Liver (tissue), 10 donors: ENCODE measurements at places on chromosomes 1 and 21.

DNA sequence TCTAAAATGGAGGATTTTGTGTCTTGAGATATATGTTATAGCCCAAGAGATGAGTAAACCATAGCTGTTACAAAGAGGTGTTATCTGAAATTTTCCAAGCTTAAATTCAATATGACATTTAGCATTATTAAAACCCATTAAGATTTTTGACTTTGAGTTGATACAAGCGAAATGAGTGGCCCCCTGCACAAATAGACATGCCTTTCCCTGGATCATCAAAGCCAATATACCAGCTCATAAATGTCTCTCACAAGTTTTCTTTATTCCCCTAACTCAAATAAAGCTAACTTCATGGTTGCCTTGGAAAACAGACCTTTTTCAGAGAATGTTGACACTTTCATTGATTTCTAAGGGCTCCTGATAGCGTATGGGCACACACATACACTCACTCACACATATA lies 55.5 kb upstream of the TIAM1 start:
- no peak for DNase-seq

GRCh38 chr1:232551386-232551785 lies 78.5 kb downstream of the SIPA1L2 start:
- DNase-seq: no peak

DNA sequence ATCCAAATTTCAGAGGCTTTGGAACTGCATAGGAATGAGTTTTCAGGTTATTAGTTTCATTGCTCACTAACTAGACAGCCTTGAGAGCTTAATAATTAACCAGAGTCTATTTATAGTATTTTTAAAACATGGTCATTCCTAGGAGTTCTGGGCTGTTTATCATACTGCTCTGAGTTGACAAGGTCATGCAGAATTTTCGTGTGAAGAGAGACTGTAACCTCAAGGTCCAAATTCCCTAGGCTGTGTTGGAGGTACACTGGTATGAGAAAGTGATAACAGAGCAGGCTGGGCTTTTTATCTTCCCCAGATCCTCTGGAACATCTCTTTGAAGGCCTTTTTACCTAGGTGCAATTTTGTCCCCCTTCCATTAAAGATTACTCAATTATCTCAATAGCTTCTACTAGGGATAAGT lies 736.3 kb downstream of the LTN1 start:
- no peak for DNase-seq

DNA sequence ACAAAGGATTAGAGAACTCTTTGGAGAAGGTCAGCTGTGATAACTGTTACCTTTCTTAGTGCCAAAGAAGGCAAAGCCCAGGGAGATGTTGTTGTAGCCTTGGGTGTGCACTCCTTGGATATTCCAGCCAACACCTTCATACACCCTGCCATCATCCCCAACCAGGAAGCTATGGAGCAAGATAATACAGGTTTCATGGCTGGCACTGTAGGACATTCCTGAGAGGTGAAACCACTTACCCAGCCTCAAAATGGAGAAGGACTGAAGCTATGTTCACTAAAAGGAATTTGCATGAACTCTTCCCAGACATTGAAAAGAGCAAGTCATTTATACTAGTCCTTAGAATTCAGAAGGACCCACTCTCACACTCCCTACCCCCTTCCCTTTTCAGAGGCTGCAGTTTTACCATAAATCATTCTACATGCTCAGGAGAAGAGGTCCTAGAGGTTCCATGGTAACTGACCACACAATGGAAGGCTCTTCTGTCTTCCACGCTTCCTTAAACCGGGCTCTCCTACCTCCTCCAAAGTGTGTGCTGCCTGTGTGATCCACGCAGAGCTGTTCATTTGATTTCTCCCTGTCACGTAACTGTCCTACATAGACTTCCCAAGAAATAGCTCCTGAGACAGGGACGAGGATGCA lies 5.5 kb downstream of the PGLYRP4 start:
- no peak for DNase-seq

DNA sequence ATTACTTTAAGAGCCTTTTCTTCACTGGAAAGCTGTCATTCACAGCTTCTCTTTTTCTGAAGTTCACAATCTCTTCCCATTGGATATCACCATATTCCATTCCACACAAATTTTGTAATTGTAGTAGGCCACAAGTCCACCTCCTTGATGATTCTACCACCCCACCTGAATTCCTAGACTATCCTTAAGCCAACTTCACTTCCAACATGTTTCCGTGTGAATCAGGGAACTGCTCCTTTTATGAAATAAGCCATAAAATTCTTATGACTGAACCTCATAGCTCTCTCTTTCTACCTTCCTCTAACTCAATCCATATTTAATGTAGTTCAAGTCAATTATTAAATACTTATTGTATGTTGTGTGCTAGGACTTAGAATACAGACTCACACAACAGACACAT lies 16.6 kb upstream of the ZRANB2 start:
- DNase-seq: no peak

DNA sequence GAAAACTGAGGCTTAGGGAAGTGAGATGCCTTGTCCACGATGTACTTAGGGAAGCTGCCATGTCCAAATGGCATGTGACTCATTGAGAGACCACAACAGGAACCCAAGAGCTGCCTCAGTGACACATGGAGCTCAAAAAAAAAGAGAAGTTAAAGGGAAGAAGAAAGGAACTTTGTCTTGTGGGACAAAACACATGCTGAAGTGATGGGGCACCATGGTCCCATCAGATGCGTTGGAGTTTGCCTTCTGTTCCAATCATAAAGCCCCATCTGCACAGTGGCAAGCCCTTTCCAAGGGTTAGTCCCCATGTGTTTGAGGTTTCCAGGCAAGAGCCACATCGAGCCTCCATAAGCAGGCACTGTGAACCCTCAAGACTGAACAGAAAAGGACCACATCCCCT lies 8.0 kb downstream of the MED8 start:
- no peak for DNase-seq

DNA sequence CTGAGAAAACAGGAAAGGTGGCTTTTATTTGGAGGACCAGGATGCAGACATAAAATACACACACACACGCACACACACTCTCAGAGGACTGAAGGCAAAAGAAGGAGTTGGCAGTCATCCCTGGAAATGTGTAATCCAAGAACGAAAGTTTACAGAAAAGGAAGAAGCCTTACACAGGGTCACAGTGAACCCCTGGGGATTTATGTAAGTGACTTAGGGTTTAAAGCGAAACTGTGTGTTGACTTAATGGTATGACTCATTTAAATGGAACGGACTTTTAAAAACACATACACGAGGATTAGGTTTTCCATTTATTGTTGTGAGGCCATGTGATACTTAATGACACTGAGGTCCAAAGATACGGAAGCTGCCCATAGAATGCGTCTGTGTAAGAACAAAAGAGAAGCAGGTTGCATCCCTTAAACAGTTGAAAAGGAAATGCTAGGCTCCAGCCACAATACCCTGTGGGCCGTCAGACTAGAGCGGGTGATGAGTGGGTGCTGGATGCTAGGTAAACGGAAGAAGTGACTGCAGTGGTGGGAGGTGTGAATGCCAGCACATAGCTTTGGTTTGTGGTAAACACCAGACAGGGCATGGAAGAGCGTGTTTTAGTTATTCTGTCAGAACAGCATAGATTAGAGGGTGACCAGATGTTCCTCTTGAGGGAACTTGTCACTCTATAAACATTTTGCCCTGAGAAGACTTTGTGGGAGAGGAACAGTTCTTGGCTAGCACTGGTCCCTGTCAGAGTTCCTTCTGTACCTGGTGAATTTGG lies 21.6 kb upstream of the BCL10 start:
- DNase-seq: no peak

DNA sequence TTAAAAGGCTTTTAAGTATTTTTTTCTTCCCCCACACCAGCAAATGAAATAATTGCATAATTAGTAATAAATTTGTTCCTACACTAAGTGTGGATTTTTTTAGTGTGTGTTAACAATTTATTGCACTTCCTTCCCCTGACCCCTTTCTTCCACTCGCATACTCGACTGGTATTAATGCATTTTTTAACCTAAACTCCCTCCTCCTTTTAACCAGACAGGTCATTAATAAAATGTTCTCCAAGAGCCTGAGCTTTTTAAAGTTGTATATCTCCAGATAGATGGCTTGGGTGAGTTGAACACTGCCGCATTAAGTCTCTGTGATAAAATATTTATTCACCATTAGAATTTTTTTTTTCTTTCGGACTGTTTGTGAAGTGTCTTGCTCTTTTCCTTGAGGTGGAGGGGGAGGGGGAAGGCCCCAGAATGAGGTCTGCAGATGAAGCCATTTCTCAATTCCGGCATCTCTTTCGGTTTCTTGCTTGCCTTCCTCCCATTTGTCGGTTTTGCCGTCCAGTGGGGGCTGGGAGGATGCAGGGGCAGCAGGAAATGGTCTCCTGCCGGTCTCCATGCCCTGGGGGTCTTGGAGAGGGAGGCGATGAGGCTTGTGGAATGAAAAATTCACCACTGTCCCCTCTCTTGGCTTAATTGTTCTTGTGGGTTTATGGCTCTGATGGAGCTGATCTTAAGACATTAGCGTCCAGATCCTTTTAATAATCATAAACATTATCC lies 64.1 kb upstream of the ACTL8 start:
- DNase-seq: no peak

- DNase-seq: no peak
These were observed 1.9 kb downstream of the OLIG2 start for GRCh38 chr21:33027401-33028286.

DNA sequence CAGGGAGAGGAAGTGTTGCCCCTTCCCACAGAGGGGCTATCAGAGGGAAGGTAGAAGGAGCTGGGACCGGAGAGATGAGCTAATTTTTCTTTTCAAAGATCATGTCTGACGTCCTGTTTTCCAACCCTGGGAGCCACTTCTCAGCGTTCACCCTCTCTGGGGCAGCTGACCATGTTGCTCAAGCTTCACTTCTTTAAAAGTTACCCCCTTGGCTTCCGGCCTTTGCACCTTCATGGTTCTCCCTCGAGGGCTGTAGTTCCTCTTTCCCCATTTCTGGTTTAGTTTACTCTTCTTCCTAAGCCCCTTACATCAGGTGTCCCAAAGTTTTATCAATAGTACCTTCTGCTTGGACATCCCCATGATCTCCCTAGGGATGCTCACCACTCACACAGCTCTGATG lies 23.8 kb upstream of the CSF1 start:
- DNase-seq: no peak

- no peak for DNase-seq
These were observed 161.3 kb downstream of the TGFBR3 start for GRCh38 chr1:91724644-91725043.

DNA sequence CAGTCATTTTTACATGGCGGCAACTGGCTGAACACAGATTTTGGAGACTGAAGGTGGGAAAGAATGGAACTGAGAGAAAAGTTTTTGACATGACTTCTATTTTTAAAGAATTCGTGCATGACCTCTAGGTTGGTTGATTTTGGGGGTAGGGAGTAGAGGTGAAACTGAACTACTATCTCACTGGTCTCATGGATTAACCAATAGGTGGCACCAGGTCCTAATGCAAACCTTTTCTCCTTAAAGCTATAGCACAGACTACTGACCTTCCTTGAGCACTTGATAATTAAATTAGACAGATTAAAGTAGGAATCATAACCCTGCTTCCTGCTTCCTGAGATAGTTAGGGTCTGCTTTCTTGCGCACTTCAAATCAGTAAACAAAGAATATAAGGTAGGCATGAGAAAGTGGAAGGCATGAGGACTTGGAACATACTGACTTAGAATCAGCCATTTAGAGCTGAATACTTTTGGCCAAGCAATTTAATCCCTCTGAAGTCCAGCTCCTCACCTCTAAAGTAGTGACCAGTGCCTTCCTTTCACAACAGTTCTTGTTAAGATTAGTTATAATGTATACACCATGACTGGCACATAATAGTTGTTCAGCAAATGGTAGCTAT lies 206.0 kb downstream of the CENPF start:
- no peak for DNase-seq

GRCh38 chr1:155944444-155944799 lies 3.0 kb downstream of the RXFP4 start:
- DNase-seq: no peak

GRCh38 chr1:167474191-167474641 lies 44.1 kb downstream of the CD247 start:
- DNase-seq: no peak

- DNase-seq: no peak
These were observed 2.0 kb downstream of the SCMH1 start for GRCh38 chr1:41239988-41240610.

DNA sequence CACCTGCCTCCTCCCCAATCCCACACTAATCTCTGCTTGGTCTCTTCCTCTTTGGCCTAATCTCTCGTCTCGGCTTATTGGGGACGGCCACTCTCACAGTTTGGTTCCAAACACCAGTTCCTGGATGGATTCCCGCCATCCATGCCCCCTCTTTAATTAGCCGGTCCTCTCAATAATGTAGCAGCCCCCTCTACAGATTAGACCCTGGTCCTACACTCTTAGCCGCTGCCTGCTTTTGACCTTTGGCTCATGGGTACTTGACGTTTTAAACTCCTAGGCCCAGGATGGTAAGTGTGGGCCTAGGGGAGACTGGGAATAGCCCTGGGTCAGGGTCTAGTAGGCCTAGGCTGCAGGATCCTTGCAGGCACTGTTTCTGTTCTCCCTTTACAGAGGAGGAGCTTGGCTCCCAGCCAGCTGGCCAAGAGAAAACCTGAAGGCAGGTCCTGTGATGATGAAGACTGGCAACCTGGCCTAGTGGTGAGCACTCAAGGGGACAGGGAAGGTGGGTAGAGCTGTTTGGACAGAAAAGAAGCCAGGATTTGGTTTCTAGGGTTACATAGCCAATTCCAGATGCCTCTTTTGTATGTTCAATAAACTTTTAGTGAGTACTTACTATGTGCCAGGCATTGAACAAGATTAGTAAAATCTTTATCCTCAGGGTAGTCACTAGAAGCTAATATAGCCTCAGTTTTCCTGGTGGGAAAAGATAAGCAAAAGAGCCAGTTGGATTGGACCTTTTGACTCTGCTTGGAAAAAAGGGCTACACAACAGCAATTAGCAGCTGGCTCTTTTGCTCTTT lies 758 bp downstream of the RAD54L start:
- DNase-seq: peak; percentile 75

DNA sequence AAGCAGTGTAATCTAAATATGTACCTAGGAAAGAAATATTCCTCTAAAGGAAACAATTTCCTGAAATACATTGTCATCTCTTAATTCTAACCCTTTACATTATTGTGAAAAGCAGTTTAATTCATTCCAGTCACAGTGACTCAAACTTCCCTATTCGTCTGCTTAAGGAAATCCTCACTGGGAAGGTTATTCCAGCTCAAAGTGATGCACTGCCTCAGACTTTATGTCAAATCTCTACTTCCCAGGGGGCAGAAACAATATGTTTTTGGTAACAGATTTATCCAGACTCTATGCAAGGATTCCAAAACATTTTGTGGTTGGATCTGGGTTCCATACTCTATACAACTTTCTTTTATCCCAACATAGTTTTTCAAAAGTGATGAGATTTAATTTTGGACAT lies 145.2 kb downstream of the NTMT2 start:
- no peak for DNase-seq
